ENCODE measurements at places on chromosomes 7 and 10.

GRCh38 chr10:63250032-63250431 lies 116.9 kb downstream of the NRBF2 start:
- DNase-seq: no peak

GRCh38 chr10:113680190-113681111 lies 739 bp downstream of the CASP7 start:
- DNase-seq: peak; percentile 36

DNA sequence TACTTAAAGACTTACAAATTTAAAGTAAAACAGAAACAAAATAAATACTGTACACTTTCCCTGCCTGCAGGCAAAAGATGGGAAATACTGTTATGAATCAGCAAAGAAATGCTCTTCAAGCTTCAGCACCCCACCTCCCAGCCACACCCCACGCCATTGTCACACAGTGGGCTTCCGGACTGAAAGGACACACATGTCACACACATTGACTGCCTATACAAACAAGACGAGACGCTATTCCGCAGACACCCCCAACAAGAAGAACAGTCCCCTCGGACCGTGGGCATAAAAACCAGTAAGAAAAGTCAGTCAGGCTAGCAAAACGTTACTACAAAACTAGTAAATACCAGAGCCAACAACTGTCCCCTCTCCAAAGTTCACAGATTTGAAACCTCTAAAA lies 22.2 kb upstream of the PARP12 start:
- no peak for DNase-seq

- no peak for DNase-seq
These were observed 30.6 kb downstream of the APBB1IP start for GRCh38 chr10:26468700-26469099.

GRCh38 chr7:139989366-139990141 lies 73.2 kb downstream of the PARP12 start:
- no peak for DNase-seq

GRCh38 chr7:54687462-54688212 lies 71.4 kb downstream of the SEC61G start:
- DNase-seq: no peak

- DNase-seq: no peak
These were observed 4.8 kb upstream of the CDK6 start for GRCh38 chr7:92841192-92841591.

DNA sequence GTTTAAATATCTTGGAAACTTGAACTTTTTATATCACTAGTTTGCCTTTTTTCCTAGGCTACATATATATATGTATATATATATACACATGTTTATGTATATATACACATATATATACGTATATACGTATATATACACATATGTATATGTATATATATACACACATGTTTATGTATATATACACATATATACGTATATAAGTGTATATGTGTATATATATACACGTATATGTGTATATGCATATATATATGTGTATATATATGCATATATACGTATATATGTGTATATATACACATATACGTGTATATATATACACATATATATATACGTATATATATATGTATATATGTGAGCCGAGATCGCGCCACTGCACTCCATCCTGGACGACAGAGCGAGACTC lies 10.1 kb downstream of the OGDH start:
- no peak for DNase-seq

DNA sequence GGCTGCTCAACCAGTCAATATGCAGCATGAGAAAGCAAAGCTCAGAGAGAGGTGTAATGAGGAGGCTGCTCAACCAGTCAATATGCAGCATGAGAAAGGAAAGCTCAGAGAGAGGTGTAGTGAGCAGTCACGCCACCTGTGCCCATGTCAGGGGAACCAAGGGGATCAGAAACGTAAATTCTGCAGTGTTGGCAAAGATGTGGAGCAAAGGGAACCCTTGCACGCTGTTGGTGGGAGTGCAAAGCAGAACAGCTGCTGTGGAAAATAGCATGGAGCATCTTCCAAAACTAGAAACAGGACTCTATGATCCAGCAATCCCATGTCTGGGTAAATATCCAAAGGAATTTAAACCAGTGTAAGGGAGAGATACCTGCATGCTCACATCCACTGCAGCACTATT lies 194.9 kb downstream of the DIP2C start:
- DNase-seq: no peak

GRCh38 chr10:71940752-71941151 lies 23.4 kb upstream of the CHST3 start:
- DNase-seq: no peak

- DNase-seq: no peak
These were observed 2.5 kb downstream of the EIF3B start for GRCh38 chr7:2357165-2357564.

DNA sequence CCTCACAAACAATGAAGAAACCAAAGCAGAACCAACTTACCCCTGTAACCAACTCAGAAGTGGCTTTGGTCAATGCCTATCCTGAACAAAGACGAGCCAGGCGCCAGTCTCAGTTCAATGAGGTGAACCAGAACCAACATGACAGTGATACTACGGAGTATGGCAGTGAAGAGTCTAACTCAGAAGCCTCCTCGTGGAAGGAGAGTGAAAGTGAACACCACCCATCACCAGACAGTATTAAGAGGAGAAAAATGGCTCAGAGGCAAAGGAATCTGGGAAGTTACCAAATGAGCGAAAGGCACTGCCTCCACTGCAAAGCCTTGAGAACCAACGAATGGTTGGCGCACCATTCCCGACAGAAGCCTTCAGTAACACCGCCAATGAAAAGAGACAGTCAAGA lies 8.4 kb downstream of the SSMEM1 start:
- DNase-seq: no peak

- no peak for DNase-seq
These were observed 83.5 kb downstream of the IDE start for GRCh38 chr10:92490387-92490786.

- no peak for DNase-seq
These were observed 42.9 kb downstream of the ELFN1 start for GRCh38 chr7:1712907-1713501.

GRCh38 chr10:10247585-10247984 lies 770.1 kb upstream of the CELF2 start:
- DNase-seq: no peak

GRCh38 chr10:108545921-108546320 lies 1377.4 kb downstream of the XPNPEP1 start:
- no peak for DNase-seq

- no peak for DNase-seq
These were observed 197.6 kb upstream of the ZNF32 start for GRCh38 chr10:43846187-43846680.

DNA sequence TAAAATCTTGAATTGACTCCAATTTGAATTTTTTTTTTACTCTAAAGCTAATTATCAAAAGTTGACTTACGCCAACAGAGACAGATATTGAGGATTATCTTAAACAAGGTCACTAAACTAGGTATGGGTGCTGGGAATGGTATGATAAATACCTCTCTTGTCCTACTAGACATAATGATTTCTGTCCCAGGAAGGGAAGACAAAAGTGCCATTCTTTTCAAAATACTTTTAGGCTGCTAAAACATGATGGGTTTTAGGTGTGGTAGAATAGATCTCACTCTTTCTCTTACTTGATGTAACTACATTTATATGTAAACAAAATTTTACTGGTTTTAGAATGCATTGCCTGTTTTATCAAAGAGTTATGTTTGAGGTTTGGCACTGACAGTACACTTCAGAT lies 15.1 kb downstream of the TMEM60 start:
- DNase-seq: no peak

GRCh38 chr7:27636326-27637006 lies 26.2 kb downstream of the HIBADH start:
- DNase-seq: no peak

GRCh38 chr7:93757426-93757825 lies 133.1 kb downstream of the TFPI2 start:
- DNase-seq: no peak

DNA sequence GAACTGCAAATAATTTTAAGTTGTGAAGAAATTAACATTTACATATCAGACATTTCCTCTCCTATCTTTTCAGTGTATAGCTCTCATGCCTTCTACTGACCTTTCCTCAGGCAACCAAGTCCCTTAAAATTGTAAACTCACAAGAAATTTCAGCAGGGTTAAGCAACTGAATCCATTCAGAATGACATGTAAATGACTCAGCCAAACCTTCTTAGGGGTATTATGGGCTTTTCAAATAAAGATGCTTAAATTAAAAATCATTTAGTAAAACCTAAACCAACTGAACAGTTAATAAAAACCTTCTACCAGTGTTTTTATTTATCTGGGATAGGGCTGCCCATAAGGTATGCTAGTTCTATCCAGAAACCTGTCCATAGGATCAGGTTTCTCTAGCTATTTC lies 20.7 kb downstream of the WAPL start:
- DNase-seq: no peak

- DNase-seq: no peak
These were observed 16.1 kb downstream of the NUDT13 start for GRCh38 chr10:73126343-73126742.

DNA sequence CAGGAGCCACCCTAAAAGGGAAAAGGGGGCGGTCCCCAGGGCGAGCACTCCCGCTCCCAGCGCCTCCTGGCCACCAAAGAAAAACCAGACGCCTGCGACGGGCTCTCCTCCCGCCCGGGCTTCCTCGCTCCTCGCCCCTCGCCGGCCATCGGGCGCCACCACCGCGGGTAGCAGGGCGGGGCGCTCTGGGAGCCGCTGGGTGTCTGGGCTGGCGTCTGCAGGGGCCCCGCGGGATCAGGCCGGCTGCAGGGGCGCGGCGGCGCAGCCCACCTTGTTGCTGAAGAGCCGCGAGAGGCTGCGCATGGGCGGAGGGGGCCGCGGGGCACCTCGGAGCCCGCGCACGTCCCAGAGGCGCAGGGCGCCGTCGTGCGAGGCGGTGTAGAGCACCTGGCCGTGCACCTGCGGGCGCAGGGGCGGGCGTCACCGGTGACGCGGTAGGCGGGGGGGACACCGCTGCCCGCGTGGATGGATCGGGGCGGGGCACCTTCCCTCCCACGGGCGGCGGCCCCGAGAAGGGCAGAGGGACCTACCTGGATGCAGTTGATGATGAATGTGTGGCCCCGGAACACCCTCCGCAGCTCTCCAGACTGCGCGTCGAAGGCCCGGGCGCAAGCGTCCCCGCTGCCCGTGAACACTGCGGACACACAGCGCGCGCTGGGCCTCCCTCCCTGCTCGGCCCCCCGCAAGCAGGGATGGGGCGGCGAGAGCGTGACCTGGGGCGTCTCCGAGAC lies 28.3 kb downstream of the WDR86 start:
- no peak for DNase-seq

- no peak for DNase-seq
These were observed 76.0 kb upstream of the RET start for GRCh38 chr10:43000651-43001426.

DNA sequence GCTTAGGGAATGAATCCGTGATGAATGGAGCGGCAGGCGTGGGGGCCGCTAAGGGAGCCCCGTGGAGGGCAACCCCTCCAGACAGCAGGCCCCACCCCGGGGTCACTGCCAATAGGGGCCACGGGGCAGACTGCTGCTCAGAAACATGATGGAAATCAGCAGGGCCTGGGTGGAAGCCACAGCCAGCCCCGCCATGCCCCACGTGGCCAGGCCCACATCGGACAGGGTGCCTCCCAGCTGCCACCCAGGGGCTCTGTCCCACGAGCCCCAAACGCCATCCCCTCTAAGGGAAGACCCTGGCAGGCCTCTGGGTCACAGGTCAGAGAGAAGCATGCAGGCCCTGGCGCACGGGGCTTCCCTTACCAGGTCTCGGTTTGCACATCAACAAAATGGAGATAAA lies 28.4 kb downstream of the TNRC18 start:
- no peak for DNase-seq

DNA sequence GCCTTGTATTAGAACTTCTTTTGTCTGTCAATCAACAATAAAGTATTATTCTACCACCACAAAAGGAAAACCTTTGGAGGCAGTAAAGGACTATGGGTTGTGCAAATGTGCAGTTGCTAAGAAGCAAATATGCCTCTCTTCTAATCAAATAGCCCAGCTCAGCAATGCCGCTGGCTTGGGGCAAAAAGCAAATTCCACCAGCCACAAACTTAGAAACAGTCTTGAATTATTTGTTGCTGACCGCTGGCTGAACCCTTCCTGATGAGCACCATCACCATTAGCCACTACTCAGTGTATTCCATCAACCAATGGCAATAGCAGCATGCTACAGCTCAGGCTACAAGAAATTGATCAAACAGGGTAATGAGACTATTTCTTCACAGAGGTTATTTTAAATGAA lies 51.0 kb downstream of the SKAP2 start:
- DNase-seq: no peak
